ENCODE measurements at places on chromosomes 1 and 21.
A peak's percentile ranks its signal among the peaks of the same experiment; 100 is the strongest.

DNA sequence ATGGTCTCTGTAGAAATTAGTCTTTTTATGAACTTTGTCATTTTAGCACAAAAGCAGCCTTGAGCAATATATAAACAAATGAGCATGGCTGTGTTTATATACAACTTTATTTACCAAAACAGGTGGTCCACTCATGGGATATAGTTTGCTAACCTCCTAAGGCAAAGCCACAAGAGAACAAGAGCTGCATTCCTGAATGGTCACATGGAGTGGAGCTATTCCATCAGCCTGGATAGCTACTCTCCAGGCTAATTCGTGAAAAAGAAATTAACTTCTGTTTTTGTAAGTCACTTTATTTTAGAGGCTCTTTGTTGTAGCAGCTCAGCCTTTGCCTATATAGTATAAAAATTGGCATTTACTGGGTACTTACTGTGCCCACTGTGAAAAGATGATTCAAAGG, 163.3 kb upstream of the FAM78B start:
- DNase-seq: no peak

- no peak for DNase-seq
These were observed 94.6 kb downstream of the ZC3H11B start for GRCh38 chr1:219518168-219518906.

- no peak for DNase-seq
These were observed 23.1 kb upstream of the PTAFR start for GRCh38 chr1:28199328-28200233.

GRCh38 chr1:109425391-109426280, 612 bp downstream of the PSMA5 start:
- peak; percentile 75 for DNase-seq

DNA sequence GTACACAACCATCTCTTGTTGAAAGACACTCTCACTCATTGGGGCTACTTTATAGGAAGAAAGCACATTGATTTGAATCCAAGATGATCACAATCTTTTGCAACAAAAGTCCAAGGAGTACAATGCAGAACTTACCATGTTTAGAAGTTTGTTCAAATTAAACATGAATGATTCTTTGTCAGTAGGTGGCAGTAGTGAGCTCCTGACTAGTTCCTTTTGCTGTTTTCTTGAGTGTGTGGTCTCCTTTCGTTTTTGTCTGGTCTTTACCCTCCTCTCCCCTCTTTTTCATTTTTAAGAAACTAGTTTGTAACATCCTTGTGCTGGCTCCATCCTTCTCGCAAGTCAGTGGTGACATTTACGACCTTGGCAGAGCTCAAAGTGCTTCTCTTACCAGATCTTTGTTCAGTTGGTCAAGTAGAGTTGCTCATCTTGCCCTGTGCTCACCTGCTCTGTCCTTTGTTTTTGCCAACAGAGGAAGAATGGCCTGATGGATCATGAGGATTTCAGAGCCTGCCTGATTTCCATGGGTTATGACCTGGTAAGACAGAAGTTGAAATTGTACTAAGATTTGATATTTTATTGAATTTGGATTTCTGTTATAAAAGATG, 35.7 kb upstream of the MTR start:
- peak; percentile 47 for DNase-seq

DNA sequence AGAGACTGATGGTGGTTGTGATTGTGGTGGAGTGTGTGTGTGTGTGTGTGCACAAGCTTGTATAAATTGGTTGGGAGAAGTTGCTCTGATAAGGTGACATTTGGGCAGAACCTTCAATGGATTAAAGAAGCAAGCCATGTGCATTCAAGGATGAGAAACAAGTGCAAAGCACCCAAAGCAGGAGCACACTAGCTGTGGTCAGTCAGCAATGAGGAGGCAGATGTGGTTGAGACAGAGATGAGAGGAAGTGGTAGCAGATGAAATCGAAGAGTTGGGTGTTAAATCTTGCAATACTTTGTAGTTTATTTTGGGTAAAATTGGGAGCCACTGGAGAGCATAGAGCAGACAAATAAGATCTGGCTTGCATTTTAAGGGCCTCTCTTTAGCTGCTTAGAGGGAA, 4.4 kb upstream of the PGBD5 start:
- peak; percentile 59 for DNase-seq

- no peak for DNase-seq
These were observed 159.8 kb upstream of the SGIP1 start for GRCh38 chr1:66374148-66374547.

- no peak for DNase-seq
These were observed 401 bp downstream of the ITLN1 start for GRCh38 chr1:160884579-160884978.

- DNase-seq: peak; percentile 78
These were observed 9.5 kb upstream of the B3GALNT2 start for GRCh38 chr1:235513495-235514366.

DNA sequence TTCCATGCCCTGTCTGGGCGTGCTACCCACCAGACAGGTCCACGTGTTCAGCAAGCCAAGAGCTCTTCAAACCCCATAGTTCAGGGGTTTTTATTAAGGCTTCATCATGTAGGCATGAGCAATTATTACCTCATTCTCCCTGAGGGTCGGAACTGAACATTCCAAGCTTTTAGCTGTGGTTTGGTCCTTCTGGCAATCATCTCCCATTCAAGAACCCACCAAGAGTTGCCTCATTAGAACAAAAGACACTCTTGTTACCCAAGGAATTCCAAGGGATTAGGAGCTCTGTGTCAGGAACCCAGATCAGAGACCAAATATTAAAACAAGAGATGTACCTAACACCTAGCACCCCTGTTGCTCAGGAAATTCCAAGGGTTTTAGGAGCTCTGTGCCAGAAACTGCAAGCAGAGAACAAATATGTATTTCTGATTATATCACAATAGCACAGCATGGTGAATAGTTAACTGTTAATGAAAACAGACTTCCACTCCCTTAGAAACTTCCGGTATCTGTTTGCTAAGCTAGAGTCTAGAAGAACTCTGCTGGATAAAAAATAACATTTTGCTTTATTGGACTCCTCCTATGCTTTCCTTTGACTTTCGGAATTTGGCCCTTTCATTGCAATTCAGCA, 201.2 kb upstream of the L1TD1 start:
- DNase-seq: no peak

DNA sequence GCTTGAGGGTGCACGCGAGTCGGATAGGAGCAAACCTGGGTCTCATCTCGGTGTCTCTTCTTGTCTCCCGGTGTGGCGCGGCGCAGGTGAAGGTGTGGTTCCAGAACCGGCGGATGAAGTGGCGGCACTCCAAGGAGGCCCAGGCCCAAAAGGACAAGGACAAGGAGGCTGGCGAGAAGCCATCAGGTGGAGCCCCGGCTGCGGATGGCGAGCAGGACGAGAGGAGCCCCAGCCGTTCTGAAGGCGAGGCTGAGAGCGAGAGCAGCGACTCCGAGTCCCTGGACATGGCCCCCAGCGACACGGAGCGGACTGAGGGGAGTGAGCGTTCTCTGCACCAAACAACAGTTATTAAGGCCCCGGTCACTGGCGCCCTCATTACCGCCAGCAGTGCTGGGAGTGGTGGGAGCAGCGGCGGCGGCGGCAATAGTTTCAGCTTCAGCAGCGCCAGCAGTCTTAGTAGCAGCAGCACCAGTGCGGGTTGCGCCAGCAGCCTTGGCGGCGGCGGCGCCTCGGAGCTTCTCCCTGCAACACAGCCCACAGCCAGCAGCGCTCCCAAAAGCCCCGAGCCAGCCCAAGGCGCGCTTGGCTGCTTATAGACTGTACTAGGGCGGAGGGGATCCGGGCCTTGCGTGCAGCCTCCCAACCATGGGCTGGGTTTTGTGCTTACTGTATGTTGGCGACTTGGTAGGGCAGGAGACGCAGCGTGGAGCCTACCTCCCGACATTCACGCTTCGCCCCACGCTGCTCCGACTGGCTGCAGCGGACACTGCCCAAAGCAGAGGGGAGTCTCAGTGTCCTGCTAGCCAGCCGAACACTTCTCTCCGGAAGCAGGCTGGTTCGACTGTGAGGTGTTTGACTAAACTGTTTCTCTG, 5.1 kb downstream of the HLX start:
- DNase-seq: no peak

DNA sequence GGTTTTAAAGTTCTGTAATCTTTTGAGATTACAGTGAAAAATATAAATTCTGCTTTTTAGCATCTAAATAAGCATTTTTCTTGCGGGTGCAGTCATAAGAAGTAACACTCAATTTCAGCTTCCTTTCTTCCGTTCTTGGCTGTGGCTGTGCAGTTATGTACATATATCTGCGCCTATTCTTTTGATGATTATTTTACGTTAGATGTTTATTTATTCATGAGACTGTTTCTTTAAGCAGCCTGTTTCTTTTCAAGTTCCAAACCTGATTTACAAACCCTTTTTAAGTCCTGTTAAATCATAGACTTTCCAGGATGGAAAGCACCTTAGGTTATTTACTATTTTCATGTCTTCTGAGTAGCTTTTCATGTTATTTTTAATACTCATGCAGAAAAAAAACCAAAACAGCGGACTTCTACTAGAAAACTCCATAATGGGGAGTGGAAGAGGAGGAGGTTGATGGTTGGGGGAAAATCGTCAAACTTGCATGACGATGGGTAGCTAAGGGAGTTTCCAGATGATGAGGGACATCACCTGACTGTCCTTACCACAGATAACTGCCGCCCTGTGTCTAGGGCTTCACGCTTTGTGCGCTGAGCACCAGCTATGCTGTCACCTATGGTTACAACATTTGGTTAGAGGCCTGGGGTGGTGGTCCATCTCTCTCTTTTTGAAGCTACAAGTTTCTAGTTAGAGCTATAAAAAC, 2.6 kb downstream of the PRDM2 start:
- no peak for DNase-seq

- DNase-seq: no peak
These were observed 90.2 kb upstream of the LPGAT1 start for GRCh38 chr1:211920602-211921226.

- DNase-seq: no peak
These were observed 9.0 kb downstream of the MGST3 start for GRCh38 chr1:165639821-165640623.

DNA sequence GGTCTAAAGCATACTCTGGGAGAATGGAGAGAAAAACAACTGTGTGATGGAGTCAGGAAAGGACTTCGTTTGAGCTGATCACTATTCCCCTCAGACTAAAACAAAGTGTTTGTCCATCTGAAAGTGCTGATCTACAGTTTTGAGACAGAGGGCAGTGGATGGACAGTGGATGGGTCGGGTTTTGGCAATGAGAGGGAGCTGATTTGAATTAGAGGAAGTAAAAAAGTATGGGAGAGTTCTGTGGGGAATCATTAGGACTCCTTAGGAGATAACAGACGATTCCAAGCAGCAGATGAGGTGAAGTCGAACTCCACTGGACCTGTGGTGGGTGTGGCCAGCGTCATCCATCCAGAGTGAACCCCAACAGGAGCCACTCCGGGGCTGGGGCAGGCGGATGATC, 62.3 kb downstream of the PTGS2 start:
- peak; percentile 46 for DNase-seq

- DNase-seq: peak; percentile 53
These were observed 61.4 kb upstream of the LRRN2 start for GRCh38 chr1:204746838-204747442.

DNA sequence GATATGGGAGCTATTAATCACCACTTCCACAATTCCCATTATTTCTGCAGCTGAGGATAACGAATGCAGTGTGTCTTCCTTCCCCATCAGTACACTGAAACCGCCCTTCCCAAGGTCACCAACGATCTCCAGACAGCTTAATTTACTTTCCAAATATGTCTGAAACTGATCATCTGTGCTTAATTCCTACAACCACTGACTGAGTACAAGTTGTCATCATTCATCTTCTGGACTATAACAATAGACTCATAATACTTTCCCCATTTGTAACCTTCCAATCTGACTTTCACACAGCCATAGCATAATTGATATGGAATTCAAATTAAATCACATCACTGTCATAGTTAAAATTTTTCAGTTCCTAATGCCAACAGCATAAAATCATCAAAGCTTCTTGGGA, 17.4 kb downstream of the DNM3 start:
- DNase-seq: no peak

- DNase-seq: no peak
These were observed 593.9 kb downstream of the KIF26B start for GRCh38 chr1:245748646-245749045.

- peak; percentile 79 for DNase-seq
These were observed 102.8 kb downstream of the RHOU start for GRCh38 chr1:228837817-228838716.

DNA sequence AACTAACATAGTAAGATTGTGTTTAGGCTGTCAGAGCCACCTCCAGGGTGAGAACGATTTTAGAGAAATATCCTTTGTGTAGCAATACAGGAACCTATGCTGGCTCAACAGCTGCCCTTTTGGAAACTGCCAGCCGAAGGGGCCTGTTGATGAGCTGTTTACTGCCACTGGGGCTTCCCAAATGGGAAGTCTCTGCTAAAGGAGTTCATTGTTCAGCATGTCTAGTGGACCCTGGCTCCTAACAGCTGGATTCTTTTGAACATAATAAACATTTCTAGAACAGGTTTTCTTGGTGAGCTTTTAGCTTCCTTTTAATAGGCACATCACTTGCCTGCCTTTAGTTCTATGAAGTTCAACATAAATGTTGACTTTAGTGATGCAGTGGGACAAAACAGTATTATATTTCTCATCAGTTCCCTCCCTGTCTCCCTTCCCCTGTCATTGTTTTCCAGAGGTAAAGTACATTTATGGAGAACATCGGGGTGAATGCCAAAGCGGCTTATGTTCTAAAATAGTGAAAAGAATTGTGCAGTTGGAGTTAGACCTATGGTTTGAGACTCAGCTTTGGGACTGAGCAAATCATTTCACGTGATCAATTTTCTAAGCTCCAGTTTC, 57.4 kb downstream of the UCK2 start:
- peak; percentile 78 for DNase-seq

DNA sequence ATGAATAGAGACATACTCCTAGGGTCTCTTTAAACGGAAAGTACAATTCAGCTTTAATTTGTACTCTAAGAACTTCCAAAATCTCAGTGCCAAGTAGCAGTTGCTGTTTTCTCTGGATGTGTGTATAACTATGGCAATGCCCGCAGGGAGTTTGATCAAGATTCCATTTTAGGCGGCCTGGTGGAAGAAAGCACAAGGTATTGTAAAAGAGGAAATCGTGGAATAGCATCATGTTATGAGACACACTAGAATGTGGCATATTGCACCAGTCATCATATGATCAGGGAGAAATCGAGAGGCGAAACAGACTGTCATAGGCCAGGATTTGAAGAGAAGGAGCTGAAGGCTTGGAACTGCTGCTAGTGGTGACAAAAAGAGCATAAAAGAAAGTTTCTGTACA, 316.2 kb upstream of the FMN2 start:
- DNase-seq: no peak

GRCh38 chr1:242139442-242139841, 140.5 kb upstream of the MAP1LC3C start:
- DNase-seq: peak; percentile 76

DNA sequence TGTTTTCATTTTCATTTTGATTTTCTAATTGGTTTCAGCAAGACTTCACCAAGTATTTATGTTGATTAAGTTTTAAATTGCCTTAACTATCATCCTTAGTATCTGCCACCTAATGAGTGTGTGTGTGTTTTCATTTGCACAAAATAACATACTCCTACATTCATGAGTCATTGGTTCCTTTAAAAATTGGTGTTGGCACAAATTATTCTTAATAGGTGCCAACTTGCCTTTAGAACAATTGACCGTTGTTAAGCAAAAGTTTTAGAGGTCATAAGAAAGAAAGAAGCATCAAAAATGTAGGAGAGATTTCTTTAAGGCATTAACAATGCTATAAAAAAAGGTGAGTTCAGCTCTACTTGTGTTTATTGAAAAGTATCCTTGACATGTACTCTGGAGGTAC, 77.5 kb downstream of the FNBP1L start:
- DNase-seq: no peak

GRCh38 chr1:28249013-28249865, 10.1 kb upstream of the SESN2 start:
- peak; percentile 51 for DNase-seq

- DNase-seq: peak; percentile 61
These were observed 36.5 kb upstream of the TRAPPC10 start for GRCh38 chr21:43975469-43976098.

- no peak for DNase-seq
These were observed 623.2 kb upstream of the PKN2 start for GRCh38 chr1:88060750-88061491.
